A549 treated with GW870086 at 1 μM for 4 hours (cell line): ENCODE measurements at places on chromosomes 4 and X. TPM values are rescaled to one million over a fixed set of nuclear protein-coding genes. Genes with fewer than 3 reads are reported as not detected.

Gene SYTL4
- total RNA-seq = 1.5 to 3.8 TPM (median 2.9 TPM) in 5 replicates

Gene ZAR1
- total RNA-seq = 0.14 TPM in 1 of 5 replicates, not detected in the others

Gene SULT1B1
- total RNA-seq = 0.02 TPM in 2 of 5 replicates, not detected in the others

Gene SCRG1
- not detected in 5 replicates for total RNA-seq

Gene FANCB
- total RNA-seq = 2.3 to 3.5 TPM (median 3.0 TPM) in 5 replicates

Gene PPP1R2C
- total RNA-seq = not detected in 5 replicates

Gene CRMP1
- total RNA-seq = 3.4 to 4.4 TPM (median 3.9 TPM) in 5 replicates
